ENCODE measurements at places on chromosomes 16 and 17. TPM values are rescaled to one million over a fixed set of nuclear protein-coding genes. Genes with fewer than 3 reads are reported as not detected.
A peak's percentile ranks its signal among the peaks of the same experiment; 100 is the strongest.

- peaks cover 26% of the 10 kb centered on the region for H3K36me3 ChIP-seq
- H3K27me3 ChIP-seq: no peaks in the 10 kb centered on the region
- no peak for DNase-seq
- H3K27ac ChIP-seq: no peak overlapping the region
- peaks cover 16% of the 10 kb centered on the region for H3K4me1 ChIP-seq
These were observed 118.8 kb downstream of the NLK start for GRCh38 chr17:28161311-28161710.

DNA sequence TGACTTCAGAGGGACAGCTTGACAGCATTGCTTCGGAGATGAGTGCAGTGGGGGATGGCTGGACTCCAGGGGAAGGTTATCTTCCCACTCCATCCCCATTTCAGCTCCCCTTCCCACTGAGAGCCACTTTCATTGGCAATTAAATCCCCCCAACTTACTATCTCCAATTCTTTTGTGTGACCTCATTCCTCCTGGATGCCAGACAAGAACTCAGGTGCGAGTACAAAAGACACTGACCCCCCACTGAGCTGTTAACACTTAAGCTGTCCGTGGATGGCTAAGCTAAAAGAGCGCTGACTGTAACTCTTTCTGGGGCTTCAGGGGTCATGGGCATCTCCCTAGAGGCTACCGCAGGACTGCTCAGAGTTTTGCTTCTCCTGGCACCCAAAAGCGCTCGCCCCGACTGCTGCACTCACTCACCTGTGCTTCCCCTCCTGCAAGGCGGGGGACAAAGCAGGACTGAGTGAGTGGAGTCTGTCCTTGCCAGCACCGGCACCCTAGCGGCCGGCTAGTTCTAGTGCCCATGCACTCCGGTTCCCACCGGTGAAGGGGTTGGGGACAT lies 44.8 kb upstream of the FBXO47 start:
- no peaks in the 10 kb centered on the region for H3K36me3 ChIP-seq
- no peaks in the 10 kb centered on the region for H3K27me3 ChIP-seq
- H3K27ac ChIP-seq: no peak overlapping the region
- H3K4me1 ChIP-seq: peaks cover 19% of the 10 kb centered on the region
- H3K4me3 ChIP-seq: no peak overlapping the region

- H3K36me3 ChIP-seq: no peaks in the 10 kb centered on the region
- no peak overlapping the region for H3K27ac ChIP-seq
- H3K4me1 ChIP-seq: peaks cover 46% of the 10 kb centered on the region
- H3K27me3 ChIP-seq: no peaks in the 10 kb centered on the region
These were observed 208.3 kb downstream of the NPIPB11 start for GRCh38 chr16:29198231-29198630.

DNA sequence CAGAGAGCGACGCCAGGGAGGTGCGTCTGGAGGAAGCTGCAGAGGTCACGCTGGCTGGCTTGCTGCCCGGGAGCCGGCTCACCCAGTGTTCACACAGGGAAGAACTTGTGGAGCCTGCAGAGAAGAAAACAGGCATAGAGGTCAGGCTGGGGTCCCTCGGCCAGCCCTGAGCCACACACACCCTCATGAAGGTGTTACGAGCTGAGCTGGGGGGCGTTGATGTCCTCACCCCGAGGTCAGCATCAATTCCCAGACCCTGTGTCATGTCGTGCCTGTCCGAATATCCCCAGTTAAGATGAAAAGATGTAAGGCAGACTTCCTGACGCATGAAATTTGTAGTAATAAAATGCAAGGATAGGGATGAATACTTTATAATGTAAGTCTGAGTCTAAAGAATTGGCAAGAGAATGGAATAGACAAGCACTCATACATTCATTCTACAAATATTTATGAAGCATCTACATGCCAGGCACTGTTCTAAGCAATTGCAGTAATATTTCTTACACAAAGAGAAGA lies 77.1 kb downstream of the USP31 start:
- H3K4me1 ChIP-seq: peaks cover 32% of the 10 kb centered on the region
- peak overlapping the region; percentile 80 for H3K4me3 ChIP-seq
- no peaks in the 10 kb centered on the region for H3K27me3 ChIP-seq
- H3K27ac ChIP-seq: peak overlapping the region; percentile 91
- DNase-seq: peak; percentile 80

DNA sequence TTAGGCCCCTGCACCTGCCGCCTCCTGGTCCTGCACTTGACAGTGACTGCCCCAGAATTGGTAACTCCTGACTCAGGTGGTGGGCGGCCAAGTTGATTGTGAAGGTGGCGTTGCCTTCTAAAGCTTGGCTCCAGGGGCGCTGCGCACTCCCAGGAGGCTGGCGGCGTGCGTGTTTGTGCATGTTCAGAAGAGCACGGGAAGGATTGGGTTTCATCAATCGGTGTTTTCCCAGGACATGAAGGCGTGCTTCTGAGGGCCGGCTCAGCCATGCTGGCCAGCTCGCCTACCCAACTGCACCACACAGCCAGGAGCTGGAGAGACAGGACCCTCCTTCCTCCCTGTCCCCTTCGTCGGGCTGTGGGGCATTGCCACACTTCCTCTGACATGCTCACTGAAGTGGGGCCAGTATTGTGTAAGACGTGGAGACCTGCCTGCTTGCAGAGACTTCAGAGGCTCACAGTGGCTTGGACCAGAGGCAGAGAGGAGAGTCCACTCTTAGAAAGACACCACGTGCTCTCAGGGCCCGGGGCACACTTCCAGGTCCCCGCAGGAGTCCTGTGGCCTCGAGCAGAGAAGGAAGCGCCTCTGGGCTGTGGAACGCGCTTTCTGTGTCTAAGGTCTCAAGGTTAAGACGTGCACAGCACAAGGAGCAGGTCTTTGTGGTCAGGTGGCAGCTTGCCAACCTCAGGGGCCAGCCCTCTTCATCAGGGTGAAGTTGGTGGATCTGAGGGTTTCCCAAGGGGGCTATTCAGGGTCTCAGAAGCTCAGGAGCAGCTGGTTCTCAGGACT lies 2.8 kb downstream of the RAB40C start:
- peaks cover 5% of the 10 kb centered on the region for H3K27me3 ChIP-seq
- peaks cover 9% of the 10 kb centered on the region for H3K36me3 ChIP-seq
- peaks cover 19% of the 10 kb centered on the region for H3K4me1 ChIP-seq
- H3K4me3 ChIP-seq: no peak overlapping the region

GRCh38 chr16:12366313-12366712 lies 389.8 kb downstream of the SNX29 start:
- H3K27ac ChIP-seq: no peak overlapping the region
- no peak overlapping the region for H3K4me3 ChIP-seq
- H3K36me3 ChIP-seq: no peaks in the 10 kb centered on the region
- no peak for DNase-seq

DNA sequence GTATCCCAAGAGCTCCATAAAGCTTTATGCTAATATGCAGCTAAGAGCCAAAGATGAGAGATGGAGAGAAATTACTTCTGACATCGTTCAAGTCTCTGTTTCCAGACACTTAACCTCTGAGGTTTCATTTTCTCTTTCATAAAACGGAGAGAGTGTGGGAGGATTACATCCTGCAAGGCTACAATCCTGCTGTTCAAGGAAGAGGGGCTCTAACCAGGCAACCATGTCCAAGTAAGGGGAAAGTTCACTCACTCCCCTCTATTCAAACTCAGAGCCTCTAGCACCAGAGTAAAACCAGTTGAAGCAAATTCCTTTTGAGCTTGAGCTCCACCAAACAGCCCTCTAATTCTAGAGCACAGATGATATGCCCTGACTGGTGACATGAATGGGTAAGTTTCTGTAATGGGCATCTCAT lies 397.4 kb downstream of the NPIPA8 start:
- H3K4me1 ChIP-seq: no peaks in the 10 kb centered on the region
- H3K4me3 ChIP-seq: peak overlapping the region; percentile 39
- H3K27ac ChIP-seq: no peak overlapping the region
- DNase-seq: no peak
- no peaks in the 10 kb centered on the region for H3K36me3 ChIP-seq

DNA sequence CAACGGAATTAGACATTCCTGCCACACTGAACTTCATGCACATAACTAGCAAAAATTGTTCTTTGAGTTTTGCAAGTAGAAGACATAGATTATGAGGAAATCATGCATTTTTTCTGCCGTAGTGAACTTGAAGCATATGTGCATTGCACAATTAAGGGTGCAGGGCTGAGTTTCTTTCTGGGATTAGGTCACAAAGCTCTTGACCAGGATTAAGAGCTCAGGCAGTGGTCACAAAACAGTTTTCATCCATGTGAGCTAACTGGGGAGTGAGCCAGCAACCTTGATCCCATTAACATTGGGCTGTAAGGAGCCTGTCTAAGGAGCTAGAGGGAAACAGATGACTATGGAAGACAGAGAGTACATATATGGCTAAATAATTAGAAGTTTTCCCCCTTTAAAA lies 143.7 kb downstream of the PMP22 start:
- no peak overlapping the region for H3K4me3 ChIP-seq
- H3K4me1 ChIP-seq: peaks cover 51% of the 10 kb centered on the region
- H3K27me3 ChIP-seq: peaks cover 3% of the 10 kb centered on the region
- DNase-seq: no peak
- peaks cover 6% of the 10 kb centered on the region for H3K36me3 ChIP-seq

- no peak overlapping the region for H3K4me3 ChIP-seq
- peaks cover 29% of the 10 kb centered on the region for H3K4me1 ChIP-seq
- H3K27ac ChIP-seq: no peak overlapping the region
- no peaks in the 10 kb centered on the region for H3K36me3 ChIP-seq
- DNase-seq: no peak
These were observed 224.7 kb downstream of the SOX9 start for GRCh38 chr17:72345536-72345935.

Gene NTN1
- total RNA-seq: not detected

Gene RASL10B
- 1.9 TPM for total RNA-seq

Measured in HFFc6 (cell line).